ENCODE measurements at places on chromosomes 7 and 10.

DNA sequence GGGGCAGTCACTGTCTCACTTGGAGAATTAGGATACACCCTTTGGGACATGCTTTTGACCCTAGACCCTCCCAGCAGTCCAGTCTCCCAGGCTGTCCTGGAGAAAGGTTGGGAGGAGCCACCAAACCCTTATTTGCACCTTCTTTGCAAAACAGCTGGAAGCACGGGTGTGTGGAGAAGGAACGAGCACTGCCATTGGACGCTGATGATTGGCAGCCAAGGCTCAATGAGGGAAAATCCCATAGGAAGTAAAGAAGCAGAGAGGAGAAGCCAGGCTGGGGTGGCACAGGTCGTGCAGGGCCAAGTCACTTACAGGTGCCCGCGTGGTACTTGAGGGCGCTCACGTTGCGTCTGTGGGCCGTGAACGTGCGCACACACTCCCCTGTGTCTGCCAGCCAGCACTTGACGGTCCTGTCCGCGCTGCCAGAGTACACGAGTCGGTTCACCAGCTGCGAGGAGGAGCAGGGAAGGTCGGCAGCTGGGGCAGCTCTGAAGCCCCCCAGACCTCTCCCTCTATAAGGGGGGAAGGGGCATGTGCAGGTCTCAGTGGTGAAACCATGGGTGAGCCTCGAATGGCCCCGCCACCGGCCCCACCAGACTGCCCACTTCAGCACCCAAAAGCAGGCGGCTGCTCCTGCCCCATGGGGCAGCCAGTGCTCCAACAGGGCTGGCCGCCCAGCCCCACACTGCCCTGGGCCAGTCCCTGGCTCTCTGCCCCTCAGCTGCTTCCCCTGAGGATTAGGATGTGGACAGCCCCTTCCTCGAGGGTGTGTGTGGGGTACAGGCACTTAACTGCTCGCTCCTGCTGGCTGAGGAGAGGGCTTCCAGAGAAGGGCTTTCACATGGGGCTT is 24.8 kb downstream of the WDR86 start:
- no peak for DNase-seq

DNA sequence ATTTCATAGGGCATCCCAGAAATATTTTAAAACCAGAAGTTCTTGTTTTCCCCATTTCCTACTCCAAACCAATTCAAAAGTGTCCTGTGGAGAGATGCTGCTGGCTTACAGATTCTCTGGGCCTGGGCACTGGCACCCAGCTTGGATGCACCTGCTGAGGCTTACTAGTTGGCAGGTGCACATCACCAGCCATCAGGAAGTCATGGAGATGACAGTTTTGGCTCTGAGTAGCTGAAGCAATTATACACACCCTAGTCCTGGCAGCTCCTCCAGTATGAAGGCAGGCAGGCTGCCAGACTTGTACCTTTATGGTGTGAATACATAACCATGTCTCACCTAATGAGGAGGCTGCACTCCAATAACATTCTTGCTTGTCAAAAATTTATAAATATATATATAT is 276.6 kb upstream of the GHITM start:
- DNase-seq = no peak

- DNase-seq = peak; percentile 83
Observed at GRCh38 chr10:110414548-110415309, 83.0 kb upstream of the DUSP5 start.

DNA sequence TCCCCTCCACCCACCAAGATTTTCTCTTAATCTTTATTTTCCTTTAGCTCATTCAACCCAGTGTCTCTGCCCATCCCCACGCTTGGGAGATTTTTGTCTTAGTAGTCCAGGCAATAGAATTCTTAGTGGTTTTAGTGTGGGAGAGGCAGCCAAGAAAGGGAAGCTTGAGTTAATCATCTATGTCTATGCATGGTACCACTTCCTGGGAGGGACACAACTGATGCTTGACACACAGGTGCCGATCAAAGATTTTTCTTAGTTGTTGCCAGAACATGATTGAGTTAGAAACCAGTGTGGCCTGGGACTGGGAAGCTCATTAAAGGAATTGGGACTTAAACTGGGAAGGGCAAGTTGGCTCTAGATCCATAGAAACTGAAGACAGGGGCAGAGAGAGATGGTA is 3.1 kb downstream of the STRA8 start:
- DNase-seq = no peak

DNA sequence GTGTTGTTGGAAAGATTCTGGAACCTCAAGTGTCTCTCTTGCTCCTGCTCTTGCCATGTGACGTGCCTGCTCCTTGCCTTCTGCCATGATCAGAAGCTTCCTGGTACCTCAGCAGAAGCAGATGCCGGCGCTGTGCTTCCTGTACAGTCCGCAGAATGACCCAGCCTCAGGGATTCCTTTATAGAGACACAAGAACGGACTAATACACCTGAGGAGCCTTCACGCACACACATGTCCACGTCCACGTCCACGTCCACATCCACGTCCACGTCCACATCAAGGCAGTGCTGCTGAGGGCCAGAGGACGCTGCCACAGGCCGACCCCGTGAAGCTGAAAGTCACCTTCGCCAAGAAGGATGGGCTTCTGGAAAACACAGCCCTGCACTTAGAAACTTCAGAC is 190.1 kb downstream of the MAD1L1 start:
- DNase-seq = no peak

DNA sequence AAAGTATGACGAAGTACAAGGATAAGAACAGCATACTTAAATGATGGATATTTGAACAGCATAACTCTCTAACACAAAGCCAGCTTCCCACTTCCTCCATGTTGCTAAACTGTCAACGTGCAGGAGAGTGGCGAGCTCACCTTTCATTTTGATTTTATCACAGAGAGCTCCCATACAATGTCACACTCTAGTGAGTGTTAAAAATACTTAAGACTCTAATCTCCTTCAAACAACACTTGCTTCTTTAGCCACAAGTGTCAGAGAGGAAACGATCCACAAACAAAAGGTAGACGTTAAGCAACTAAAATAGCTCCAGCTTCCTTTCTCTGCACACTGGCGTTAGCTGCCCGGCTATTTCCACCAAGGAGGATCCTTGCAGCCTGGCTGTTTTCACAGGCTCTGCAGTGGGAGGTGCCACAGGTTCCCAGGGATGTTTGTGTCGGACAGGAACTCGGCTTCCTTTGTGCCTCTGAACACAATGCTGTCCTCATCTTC is 194.6 kb downstream of the COBL start:
- DNase-seq = no peak

DNA sequence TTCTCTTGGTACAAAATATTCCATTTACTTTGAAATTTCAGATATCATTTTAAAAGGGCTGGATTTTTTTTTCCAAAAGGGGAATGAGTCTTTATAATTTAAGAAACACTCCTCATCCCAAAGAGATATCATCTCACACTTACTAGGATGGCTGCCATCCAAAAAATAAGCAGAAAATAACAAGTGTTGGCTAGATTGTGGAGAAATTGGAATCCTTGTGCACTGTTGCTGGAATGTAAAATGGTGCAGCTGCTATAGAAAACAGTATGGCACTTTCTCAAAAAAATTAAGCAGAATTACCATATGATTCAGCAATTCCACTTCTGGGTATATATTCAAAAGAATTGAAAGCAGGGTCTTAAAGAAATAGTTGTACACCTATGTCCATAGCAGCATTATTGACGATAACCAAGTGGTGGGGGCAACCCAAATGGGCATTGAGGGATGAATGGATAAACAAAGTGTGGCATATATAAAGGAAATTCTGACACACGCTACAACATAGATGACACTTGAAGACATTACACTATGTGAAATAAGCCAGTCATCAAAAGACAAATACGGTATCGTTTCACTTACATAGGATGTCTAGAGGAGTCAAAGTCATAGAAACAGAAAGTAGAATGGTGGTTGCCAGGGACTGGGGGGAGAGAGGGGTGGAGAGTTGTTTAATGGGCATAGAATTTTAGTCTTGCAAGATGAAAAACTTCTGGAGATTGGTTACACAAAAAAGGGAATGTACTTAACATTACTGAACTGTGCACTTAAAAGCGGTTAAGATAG is 53.8 kb downstream of the LSM5 start:
- no peak for DNase-seq

DNA sequence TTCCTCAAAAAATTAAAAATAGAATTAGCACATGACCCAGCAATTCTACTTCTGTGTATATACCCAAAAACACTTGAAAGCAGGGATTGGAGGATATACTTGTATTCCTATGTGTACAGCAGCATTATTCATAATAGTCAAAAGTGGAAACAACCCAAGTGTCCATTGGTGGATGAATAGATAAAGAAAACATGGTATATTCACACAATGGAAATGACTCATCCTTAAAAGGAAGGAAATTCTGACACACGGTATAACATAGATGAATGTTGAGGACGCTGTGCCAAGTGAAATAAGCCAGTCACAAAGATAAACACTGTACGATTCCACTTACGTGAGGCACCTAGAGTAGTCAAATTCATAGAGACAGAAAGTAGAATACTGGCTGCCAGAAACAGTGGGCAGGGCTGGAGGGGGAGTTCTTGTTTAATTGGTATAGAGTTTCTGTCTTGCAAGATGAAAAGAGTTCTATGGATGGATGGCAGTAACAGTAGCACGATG is 26.6 kb upstream of the KAT6B start:
- no peak for DNase-seq

DNA sequence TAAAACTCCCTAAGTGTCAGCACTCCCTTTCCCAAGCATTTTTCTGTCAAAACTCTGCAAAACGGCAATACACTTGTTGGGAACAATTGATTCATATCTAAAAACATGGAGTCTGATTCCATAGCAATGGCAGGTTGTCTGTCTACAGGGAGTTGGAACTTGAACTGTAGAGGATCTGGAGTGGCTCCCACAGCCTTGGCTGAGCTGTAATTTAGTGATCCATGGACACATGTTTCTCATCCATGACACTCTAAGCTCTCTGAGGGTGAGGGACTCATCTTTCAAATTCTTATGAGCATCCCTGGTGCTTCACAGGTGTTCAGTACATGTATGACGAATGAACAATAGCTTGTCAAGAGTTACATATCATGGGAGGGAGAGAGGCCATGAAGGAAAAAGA is 466.1 kb downstream of the GRID1 start:
- no peak for DNase-seq

DNA sequence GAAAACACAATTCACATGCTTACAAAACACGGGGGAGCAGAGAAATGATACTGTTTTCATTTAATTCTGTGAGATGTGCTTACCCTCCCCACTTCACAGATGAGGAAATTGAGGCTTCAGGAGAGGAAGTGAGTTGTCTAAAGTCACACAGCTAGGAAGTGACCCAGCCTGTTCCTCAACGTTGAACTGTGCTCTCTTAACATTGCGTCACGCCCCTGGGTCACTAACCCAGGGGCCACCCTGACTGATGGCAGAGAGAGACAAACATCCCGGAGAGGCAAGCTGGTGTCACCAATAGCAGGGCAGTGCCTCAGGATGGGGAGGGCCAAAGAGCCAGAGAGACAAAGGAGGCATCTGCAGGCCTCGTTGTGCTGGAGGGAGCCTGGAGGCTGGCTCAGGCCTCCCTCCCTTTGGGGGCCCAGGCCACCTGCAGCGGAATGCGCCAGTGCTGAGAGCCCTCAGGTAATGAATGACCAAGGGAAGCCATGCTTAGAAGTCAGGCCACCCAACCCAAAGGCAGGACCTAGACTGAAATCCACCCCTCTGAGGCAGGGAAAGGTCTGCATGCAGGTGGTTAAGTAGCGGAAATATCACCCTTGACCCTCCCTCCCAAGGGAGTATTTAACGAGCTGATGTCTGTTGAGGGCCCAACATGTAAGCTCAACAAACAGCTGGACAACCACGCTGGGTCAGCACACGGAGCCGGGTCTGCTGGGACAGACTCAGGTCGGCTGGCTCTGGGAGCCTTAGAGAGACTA is 81.3 kb downstream of the C10orf105 start:
- no peak for DNase-seq

DNA sequence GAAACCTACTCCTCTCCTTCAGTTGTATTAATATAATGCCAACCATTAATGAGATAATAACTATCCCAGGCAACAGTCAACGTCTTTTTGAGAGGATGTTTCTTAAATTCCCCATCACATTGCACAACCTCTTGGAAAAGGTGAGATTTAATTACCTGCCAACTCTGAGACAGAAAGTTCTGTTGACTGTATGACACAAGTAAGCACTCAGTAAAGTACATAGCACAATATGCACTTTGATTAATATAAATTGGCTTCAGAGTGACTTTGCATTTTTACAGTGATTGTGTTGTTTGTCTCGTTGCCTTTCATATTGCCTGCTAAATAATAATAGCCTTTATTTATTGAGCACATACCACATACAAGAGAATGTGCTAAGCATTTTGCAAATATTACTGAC is 46.7 kb downstream of the CAV1 start:
- no peak for DNase-seq

DNA sequence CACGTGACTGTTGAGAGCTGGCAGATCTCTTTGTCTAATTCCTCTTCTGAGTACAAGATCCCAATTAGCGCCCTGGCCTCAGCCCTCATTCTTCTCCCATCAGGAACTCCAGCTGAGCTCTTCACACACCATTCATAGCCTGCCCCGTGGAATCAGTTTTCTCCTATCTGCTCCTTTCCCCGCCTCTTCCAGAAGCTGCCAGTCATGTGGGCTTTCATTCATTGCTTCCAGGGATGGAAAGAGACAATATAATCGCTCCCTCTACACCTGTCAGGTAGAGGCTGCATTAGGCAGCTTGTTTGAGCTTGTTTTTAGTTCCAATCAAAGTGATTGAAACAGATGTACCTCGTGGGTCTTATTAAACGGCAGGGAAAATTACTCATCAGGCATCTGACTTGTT is 515.8 kb downstream of the TYW1 start:
- DNase-seq = no peak

GRCh38 chr7:139431010-139431409 is 52.5 kb downstream of the KLRG2 start:
- DNase-seq = no peak

DNA sequence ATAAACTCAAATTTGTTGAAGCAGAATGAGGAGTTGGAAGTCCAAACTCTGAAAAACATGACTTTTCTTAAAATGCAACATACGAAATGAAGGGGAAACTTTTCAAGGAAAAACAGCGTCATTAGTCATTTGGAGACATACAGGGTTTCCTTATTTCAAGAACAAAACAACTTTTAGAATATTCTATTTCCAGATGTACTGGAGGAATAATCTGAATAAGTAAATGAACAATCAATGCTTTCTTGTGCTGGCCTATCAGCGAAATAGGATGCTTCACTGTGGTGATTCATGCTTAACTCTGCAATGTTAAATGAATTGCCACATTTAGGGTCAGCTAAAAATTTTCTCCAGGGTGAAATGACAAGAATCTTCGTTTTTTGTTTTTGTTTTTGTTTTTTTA is 114.3 kb downstream of the SEMA3C start:
- no peak for DNase-seq

- DNase-seq = no peak
Observed at GRCh38 chr10:112958275-112958995, 8.4 kb downstream of the TCF7L2 start.

DNA sequence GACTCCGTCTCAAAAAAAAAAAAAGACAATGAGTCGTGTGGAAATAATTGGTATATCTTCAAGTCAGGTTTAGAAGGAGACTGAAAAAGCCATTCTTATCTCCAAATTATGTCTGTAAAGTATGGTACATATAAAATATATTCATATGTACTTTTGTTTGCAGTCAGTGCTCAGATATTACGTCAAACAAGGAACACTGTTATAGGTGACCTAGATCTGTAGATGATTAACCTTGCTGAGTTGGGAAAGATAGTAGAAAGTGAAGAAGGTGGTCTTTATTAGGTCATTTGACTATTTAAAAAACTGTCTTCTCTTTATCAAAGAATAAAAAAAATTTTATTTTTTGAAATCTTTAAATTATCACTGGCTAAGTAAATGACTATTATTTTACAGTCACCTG is 44.9 kb upstream of the CYP26C1 start:
- no peak for DNase-seq

GRCh38 chr10:93097386-93097785 is 23.7 kb downstream of the CYP26A1 start:
- no peak for DNase-seq
